Epithelial cell of esophagus (primary cell): ENCODE measurements at places on chromosomes 12 and 14.
A peak's percentile ranks its signal among the peaks of the same experiment; 100 is the strongest.

- DNase-seq = no peak
These were observed 32.8 kb upstream of the C14orf180 start for GRCh38 chr14:104546591-104547309.

- DNase-seq = no peak
These were observed at the start of gene GRIN2B for GRCh38 chr12:13981296-13981962. Gene GRIN2B (minus strand): TSS chr12:13981602. CDS start chr12:13866208, 115,394 bp downstream.

DNA sequence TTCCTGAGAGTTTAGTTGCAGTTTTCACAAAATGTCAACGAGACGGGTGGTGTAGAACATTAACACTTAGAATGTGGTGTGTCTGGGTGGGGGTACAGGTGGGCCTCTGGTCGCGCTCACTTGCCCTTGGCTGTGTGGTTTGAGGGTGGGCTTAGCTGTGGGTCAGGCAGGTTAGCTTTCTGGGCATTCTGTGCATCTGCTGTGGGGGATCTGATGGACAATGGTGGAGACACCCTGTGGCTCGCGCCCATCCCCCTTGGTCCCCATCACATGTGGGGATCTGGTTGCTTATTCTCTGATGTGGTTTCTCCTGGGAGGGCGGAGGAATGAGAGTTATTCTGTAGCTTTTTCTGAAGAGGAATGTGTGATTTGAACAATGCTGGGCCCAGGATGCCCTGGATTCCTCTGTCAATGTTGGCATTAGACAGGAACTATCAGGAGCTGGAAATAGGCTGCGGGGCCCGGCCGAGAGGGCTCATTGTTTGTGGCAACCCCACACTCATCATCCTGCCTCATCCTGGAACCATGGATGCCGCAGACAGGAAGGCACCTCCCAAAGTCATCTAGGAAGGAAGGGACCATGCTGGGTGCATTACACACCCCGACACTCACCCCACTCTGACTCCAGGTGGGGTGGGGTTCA, 101.6 kb downstream of the TSPAN9 start:
- no peak for DNase-seq

- DNase-seq = peak; percentile 25
These were observed 629 bp downstream of the FBRSL1 start for GRCh38 chr12:132490422-132491137.

- no peak for DNase-seq
These were observed 476.1 kb upstream of the SOX5 start for GRCh38 chr12:24425601-24425970.

DNA sequence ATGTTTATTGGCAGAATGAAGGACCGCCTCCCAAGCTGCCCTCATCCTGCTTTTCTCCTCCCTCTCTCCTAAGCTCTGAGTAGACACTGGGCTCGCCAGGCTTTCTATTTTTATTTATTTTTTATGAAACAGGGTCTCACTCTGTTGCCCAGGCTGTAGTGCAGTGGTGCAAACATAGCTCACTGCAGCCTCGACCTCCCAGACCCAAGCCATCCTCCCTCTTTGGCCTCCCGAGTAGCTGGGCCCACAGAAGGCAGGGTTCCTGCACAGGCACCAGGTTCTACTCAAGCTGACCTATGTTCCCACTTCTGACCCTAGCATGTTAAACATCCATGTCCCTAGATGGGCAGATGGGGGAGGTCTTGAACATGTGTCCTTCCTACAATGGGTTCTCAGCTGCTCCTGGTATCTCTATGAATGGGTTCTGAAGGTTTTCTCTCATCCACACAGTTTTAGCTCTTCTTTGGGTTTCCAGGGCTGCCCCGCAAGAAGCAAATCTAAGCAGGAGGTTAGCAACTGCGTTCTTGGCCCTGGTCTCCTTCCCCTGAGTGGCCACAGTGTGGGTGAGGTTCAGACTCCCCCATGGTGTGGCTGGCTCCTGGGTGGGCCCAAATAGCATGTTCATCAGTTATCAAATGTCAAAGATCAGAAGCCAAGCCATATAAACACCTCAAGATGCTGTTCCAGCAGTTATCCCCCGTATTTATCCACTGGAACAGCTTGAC, 167.3 kb downstream of the ZFP36L1 start:
- DNase-seq = no peak
